Stimulated activated CD4-positive, alpha-beta T cell treated with anti-CD3 and anti-CD28 coated beads, Interleukin-2, amount 100 ng/mL, for 24 hours (primary cell): ENCODE measurements at places on chromosomes 16 and 17.
A peak's percentile ranks its signal among the peaks of the same experiment; 100 is the strongest.

- DNase-seq, result no peak
Measured at GRCh38 chr17:16449121-16449570, 33.8 kb downstream of the TRPV2 start.

DNA sequence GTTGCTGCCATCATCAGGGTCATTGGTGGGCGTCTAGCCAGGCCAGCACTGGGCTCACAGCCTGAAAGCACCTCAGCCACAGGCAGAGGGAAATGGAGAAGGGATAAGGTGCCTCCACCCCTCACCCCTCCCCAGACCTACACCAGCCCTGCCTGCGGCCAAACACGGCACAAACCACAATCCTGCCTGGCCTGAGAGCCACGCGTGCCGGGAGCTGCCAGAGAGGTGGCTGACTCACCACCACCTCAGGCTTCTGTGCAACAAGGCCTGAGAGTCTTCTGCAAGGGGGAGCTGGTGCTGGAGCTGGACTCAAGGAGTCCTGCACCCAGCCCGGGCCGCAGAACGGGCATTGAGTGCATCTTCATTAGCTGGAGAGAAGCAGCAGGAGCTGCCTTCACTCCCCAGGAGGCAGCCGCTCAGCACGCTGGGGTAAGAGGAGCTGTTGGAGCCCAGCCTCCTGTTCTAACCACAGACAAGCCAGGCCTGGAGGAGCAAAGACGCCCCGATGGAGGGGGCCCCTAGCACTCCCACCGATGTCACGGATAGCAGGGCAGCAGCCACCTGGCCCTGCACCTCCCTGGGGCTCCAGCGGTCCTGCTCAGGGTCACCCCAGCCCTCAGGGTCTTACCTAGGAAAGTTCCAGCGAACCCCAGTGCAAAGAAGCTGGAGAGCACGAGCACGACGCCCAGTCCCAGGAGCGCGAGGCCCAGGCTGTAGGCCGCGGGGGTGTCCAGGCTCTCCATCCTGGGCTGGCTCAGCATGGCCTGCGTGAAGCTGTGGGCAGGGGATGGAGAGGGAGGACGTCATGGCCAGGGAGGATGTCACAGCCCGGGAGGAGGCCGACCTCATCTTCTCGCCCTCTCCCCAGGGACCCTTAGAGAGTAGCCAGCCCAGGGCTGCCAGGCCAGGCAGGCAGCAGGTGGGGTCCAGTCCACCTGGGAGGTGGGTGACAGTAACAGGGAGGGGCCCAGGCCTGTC is 16.0 kb upstream of the RASD1 start:
- no peak for DNase-seq

- DNase-seq, result no peak
Measured at GRCh38 chr17:14699574-14700185, 398.8 kb downstream of the HS3ST3B1 start.

DNA sequence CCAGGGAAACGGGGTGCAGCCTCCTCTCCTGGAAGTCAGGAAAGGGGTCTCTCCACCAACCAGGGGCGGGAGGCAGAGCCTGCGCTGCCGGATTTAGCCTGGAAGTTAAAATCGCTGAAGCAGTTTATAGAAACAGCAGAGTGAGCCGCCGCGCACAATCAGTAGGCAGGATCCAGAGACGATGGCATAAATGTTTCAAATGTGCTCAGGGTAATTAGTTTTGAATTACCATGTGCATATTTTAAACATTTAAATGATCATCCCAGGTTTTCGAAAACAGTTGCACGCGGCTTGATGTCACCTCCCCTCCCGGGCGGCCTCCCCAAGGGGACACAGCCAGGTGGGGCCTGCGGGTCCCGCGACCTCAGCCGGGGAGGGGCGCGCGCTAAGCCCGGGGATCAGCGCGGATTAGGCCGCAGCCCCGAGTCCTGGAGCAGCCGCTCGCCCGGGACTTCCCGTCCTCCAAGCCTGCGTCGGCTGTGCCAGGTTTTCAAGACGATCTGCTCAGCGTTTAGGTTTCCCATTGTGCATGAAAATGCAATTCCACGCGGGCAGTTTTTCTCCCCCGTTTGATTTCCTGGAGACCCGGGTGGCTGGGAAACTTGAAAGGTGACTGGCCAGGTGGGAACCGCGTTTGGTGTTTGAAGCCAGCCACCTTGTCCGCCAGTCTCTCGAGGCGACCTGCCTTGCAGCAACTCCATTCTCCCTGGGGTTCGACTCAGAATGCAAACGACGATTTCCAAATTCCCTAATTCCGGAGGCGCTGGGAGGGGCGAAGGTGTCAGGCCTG is 78.3 kb downstream of the RPA1 start:
- peak; percentile 27 for DNase-seq

DNA sequence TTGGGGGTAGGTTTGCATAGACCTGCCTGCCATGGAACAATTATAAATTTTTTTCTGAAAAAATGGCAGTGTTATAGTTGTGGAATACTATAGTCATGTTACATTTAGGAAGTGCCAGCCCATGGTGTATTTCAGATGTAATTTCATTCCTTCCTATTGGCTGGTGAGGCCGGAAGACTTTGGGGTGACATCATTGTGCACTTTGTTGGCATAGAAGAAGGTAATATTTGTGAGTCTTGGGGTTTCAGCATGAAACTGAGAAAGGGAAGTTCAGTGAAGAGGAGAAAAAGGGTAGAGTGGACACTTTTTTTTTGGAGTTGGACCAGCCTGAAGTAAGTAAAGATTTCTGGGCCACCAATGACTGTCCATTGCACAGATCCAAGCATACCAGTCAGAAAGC is 16.0 kb upstream of the HEATR6 start:
- DNase-seq, result no peak

DNA sequence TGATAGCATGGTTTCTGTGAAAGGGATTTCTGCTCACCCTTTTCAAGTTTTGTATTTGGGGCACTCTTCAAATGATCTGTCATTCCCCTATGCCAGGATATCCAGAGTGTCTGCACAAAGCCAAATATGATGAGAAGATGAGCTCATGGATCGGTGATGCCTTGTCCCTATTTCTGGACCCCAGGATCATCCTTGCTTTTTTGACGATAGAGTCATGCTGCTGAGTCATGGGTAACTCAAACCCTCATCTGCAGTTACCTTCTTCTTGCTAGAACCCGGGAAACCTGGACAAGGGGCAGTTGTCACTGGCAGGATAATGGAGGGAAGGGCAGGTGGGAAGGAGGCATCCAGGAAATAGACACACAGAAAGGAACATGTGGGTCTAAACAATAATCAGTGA is 17.8 kb upstream of the MAPT start:
- DNase-seq, result no peak

GRCh38 chr17:37833237-37833859 is 88.5 kb upstream of the HNF1B start:
- peak; percentile 37 for DNase-seq

DNA sequence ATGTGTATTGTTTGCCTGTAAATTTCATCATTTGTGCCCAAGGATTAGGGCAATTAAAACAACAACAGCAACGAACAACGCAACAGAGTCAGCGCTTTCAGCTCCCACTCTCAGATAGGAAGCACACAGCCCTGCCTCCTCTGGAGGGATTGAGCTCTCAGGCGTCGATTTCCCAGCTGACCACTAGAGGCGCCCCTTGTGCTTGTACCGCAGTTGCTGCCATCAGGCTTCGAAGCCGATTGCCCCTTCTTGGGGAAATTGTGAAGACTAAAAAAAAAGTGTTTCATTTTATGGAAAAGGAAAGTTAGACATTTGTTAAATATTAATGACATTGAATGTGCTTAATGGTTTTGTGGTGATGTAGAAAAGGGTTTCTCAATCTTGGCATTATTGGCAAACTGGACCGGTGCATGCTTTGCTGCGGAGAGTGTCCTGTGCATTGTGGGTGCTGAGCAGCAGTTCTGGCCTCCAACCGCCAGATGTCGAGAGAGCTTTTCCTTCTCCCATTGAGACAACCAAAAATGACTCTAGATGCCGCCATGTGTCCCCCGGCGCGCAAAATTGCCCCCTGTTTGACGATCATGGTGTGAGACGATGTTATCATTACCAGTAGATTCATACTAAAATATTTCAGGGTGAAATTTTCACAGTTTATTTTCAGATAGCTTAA is 650.4 kb upstream of the RBFOX1 start:
- DNase-seq, result no peak

DNA sequence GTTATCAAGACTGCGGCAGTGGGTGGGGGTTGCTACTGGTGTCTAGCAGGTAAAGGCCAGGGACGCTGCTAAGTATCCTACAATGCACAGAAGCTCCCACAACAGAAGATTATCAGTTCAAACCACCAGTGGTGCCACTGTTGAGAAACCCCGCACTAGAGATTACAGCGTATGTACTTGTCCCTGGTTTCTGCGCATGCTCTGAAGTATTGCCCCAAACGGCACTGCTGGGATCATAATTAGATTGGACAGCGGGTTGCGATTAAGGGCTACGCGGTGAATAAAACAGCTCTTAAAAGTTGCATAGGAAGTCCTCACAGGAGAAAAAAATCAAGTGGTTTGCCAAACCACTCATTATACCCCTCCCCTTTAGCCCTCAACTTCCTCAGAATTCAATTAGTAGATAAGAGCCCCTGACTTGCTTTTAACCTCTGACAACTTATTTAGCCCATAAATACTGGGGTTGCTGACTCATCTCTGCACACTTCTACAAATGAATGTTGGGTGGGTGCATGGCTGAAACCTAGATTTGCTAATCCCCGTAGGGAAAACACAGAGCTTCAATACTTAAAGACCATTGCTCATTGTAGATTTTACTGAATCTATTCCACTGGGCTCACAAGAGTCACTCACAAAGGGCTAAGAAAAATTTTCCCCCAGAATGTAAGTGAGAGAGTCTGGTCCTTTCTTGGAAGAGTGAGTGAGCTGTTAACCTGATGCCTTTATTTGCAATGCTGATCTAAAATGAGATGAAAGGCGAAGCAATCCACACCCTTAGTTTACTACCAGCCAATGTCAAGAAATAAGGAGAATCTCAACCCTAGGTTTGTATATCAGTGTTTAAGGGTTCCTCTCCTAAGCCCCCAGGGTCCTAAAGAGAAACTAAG is 91.8 kb downstream of the RGS9 start:
- peak; percentile 48 for DNase-seq

- DNase-seq, result no peak
Measured at GRCh38 chr17:38400286-38400685, 28.0 kb upstream of the ARHGAP23 start.

DNA sequence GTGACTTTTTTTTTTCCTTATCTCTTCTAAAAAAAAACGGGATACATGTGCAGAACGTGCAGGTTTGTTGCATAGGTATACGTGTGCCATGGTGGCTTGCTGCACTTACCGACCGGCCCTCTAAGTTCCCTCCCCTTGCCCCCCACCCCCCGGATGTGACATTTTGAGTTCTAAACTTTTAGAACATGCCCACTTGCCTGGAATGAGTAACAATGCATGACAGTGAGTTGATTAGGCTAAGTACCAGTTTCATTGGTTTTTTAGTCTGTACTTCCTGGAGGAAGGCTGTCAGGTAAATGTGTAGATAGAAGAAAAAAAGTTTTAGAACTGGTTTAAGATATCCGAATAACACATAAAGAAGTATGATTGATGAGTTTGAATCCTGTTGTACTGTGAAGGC is 4.0 kb downstream of the BPTF start:
- peak; percentile 53 for DNase-seq

- no peak for DNase-seq
Measured at GRCh38 chr17:8956465-8956902, 9.0 kb downstream of the PIK3R5 start.

DNA sequence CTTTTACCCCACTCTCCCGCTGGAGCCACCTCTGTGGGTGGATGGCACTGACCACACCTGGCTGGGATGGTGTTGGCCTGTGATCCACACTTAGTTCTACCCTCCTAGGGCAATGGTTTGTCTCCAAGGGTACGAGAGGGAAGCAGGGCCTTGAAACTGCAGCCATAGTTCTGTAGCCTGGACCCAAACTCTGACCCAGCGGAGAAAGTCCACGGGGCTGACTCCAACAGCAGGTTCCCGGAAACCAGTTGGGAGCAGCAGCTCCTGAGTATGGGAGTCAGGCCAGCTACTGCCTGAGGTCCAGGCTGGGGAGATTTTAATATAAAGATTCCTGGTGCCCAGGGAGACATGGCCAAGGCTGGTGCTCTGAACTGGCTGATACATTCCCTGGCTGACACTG is 23.6 kb upstream of the MTSS2 start:
- no peak for DNase-seq

DNA sequence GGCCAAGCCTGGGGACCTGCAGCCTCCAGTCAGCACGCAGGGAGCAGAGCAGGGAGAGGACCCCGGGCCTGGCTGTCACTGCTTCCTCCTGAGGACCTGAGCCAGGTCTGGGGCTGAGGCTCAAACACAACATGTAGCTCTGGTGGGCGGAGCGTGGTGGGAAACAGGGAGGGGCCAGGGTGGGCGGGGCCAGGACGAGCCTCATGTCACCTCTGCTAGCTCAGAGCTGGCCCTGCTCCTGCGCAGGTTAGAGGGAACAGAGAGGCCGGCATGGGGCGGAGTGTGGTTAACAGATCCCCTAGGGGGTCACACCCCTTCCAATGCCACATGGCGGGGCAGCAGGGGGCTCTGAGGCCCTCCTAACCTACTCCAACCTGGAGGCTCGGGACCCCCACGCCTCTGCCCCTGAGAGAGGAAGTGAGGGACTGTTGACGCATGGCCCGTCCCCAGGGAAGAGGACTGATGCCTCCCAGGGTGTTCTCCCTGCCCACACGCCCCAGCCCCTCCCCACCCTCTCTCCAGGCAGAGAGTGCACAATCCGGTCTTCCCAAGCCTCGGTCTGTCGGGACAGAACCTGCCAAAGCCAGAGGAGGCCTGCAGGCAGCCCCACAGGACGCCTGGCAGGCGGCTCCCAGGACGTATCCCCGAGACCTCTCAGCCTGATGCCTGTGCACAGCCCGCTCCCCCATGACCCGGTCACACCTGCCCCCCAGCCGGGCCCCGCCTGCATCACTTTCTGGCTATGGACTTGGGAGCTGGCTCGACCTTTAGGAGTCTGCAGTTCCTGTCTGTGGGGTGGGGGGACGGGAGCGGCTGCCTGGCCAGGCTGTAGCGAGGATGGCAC is 15.2 kb downstream of the PIEZO1 start:
- peak; percentile 32 for DNase-seq

- no peak for DNase-seq
Measured at GRCh38 chr17:45732926-45733505, 51.1 kb upstream of the CRHR1 start.

GRCh38 chr16:58211846-58212245 is 13.9 kb upstream of the CSNK2A2 start:
- DNase-seq, result no peak

- DNase-seq, result no peak
Measured at GRCh38 chr16:81041696-81042095, 6.1 kb downstream of the ATMIN start.

GRCh38 chr17:63587770-63588169 is 12.9 kb upstream of the TACO1 start:
- DNase-seq, result no peak
